ENCODE measurements at places on chromosomes 6 and 20.

GRCh38 chr20:50679753-50680104 lies 11.6 kb downstream of the RIPOR3 start:
- H3K4me3 ChIP-seq, result no peak overlapping the region
- H3K27ac ChIP-seq, result no peak overlapping the region
- DNase-seq, result no peak
- H3K4me1 ChIP-seq, result peaks cover 17% of the 10 kb centered on the region
- H3K27me3 ChIP-seq, result no peaks in the 10 kb centered on the region
- H3K36me3 ChIP-seq, result no peaks in the 10 kb centered on the region

GRCh38 chr20:52540509-52540908 lies 348.9 kb upstream of the ZFP64 start:
- no peak overlapping the region for H3K4me3 ChIP-seq
- no peaks in the 10 kb centered on the region for H3K36me3 ChIP-seq
- no peaks in the 10 kb centered on the region for H3K4me1 ChIP-seq
- H3K27me3 ChIP-seq, result no peaks in the 10 kb centered on the region

- no peaks in the 10 kb centered on the region for H3K36me3 ChIP-seq
- peaks cover 3% of the 10 kb centered on the region for H3K4me1 ChIP-seq
- DNase-seq, result no peak
- no peak overlapping the region for H3K4me3 ChIP-seq
Measured at GRCh38 chr20:36800410-36800809, 26.8 kb upstream of the DSN1 start.

GRCh38 chr6:160147146-160147536 lies 25.5 kb downstream of the SLC22A1 start:
- H3K27me3 ChIP-seq, result no peaks in the 10 kb centered on the region
- no peak for DNase-seq
- H3K4me1 ChIP-seq, result no peaks in the 10 kb centered on the region
- no peak overlapping the region for H3K27ac ChIP-seq

DNA sequence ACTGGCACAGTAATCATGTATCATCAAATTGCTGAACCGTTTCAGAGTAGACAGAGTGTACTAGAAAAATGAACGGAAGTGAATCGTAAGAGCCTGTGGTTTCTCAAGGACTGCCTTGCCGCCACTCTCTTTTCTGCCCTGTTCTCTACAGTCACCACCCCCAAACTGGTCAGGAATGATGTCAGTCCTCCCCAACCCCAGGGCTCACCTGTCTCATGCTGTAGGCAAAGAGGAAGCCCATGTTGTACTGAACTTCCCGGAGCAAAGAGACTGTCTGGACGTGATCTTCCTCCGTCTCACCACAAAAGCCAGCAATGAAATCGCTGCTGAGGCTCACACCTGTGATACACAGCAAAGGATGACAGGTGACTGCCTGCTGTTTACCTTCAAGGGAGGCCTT lies 31.0 kb downstream of the CDK5RAP1 start:
- H3K4me3 ChIP-seq, result no peak overlapping the region
- no peaks in the 10 kb centered on the region for H3K36me3 ChIP-seq
- H3K27me3 ChIP-seq, result no peaks in the 10 kb centered on the region
- DNase-seq, result no peak

GRCh38 chr6:54403096-54403495 lies 94.9 kb downstream of the TINAG start:
- DNase-seq, result no peak
- H3K4me3 ChIP-seq, result no peak overlapping the region
- H3K36me3 ChIP-seq, result no peaks in the 10 kb centered on the region
- no peaks in the 10 kb centered on the region for H3K27me3 ChIP-seq
- no peaks in the 10 kb centered on the region for H3K4me1 ChIP-seq

DNA sequence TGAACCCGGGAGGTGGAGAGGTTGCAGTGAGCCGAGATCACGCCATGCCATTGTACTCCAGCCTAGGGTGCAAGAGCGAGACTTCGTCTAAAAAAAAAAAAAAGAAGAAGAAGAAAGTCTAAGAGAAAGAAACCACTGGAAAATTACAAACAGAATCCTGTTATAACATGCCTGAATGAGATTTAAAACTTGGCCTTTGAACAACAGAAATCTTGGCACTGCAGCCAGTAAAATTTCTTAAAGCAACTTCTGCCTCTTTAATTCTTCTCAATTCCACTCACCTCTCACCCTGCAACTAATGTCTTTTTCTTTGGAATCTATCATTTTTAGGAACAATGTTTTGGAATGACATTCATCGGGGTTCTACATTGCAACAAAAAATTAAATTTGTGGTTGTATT lies 26.3 kb downstream of the PM20D2 start:
- H3K27me3 ChIP-seq, result no peaks in the 10 kb centered on the region
- no peak overlapping the region for H3K27ac ChIP-seq
- DNase-seq, result no peak
- H3K36me3 ChIP-seq, result no peaks in the 10 kb centered on the region
- no peak overlapping the region for H3K4me3 ChIP-seq
- H3K4me1 ChIP-seq, result no peaks in the 10 kb centered on the region

- H3K4me1 ChIP-seq, result no peaks in the 10 kb centered on the region
- H3K4me3 ChIP-seq, result no peak overlapping the region
- no peak overlapping the region for H3K27ac ChIP-seq
- H3K36me3 ChIP-seq, result no peaks in the 10 kb centered on the region
- no peaks in the 10 kb centered on the region for H3K27me3 ChIP-seq
- DNase-seq, result no peak
Measured at GRCh38 chr6:107554918-107555317, 65.0 kb downstream of the SOBP start.

GRCh38 chr6:2140438-2141128 lies 104.8 kb downstream of the GMDS start:
- no peaks in the 10 kb centered on the region for H3K4me1 ChIP-seq
- H3K27me3 ChIP-seq, result no peaks in the 10 kb centered on the region
- DNase-seq, result no peak
- no peak overlapping the region for H3K27ac ChIP-seq
- no peak overlapping the region for H3K4me3 ChIP-seq

Data from ovary (tissue), 10 donors.